ENCODE measurements at places on chromosomes 7 and 10.
A peak's percentile ranks its signal among the peaks of the same experiment; 100 is the strongest.

DNA sequence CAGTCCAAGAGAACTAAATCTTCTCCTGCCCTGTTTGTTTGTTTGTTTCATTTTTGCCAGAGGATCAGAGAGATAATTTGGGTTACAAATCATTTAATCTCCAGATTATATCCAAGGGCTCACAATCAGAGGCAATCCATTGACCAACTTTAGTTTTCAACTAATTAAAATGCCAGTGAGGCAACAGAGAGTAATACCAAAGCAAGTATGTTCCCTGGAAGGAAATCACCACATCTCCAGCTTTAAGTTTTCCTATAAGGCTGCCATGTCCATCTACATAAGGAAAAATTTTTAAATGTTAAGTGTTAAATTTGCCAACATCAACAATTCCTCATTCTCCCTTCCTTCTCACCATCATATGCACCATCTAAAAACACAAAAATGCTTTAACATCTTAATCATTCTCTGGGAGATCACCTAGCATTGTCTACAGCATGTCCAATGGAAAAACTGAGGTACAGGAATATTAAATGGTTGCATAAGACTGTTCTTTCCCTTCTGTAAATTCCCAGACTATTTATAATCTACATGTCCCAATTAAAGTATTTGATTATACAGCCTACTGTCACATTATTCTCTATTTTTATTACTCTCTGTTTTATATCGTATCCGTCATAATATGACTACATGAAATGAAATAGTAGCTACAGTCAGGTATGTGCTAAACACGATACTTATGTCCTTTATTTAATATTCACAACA, 14.1 kb downstream of the USP54 start:
- DNase-seq = no peak

GRCh38 chr10:78528749-78529204, 495.1 kb downstream of the RPS24 start:
- no peak for DNase-seq

DNA sequence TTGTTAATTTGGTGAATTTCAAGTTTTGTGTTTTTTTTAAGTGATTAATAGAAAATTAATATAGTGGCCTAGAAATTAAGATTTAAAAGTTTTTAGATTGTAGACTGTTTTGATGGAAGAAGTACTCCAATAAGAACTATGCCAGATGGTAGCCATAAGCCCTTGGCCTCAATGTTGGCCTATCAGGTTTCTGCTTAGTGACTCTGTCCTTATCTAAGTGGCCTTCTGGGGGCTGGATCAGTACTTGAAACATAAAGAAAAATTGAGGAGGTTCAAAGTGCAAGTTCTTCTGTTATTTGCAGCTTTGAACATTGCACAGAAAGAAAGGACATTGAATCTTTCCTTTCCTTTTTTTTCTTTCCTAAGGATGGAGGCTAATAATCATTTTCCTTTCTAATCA, 9.9 kb downstream of the CCDC126 start:
- DNase-seq = no peak

- DNase-seq = no peak
These were observed 93.0 kb upstream of the STRIP2 start for GRCh38 chr7:129341212-129341611.

- DNase-seq = no peak
These were observed 1.3 kb downstream of the ELN start for GRCh38 chr7:74029089-74029785.

- DNase-seq = no peak
These were observed 110.2 kb downstream of the SEM1 start for GRCh38 chr7:96599288-96599936.

DNA sequence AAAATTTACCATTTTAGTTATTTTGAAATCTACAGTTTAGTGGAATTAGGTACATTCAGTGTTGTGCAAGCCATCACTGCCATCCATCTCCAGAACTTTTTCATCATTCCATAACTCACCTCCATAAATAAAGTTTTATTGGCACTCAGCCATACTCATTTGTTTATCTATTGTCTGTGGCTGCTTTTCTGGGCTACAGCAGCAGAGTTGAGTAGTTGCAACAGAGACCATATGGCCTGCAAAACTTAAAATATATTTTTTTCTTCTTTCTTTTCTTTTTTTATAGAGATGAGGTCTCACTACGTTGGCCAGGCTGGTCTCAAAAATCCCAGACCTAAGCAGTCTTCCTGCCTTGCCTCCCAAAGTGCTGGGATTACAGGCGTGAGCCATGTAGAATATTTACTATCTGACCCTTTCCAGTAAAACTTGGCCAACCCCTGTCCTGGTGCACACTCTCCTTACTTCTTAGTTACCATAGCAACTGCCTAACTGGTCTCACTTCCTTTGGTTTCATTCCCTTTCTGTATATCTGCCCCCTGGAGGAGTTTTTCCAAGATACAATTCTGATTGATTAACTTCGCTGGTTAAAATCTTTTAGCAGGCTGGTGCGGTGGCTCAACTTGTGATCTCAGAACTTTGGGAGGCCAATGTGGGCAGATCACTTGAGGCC, 133.2 kb downstream of the CUX1 start:
- DNase-seq = peak; percentile 56

- no peak for DNase-seq
These were observed 408.7 kb upstream of the ADARB2 start for GRCh38 chr10:2145926-2146478.

DNA sequence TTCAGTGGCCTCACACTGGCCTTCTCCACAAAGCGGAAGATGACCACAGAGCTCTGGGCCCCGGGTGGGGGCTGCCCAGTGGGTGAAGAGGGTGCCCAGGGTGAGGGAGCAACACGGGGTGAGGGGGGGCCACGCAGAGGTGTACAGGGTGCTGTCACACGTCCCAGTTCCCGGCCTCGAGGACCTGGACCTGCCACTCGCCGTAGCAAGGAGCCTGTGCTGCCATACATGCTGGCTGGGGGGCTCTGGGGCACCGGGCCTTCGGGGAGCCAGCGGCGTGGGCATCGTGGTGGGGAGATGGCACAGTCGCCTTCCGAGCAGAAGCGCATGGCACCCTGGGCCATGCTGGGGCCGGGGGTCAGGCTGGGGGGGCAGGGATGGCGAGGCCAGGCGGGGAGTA, 1.9 kb downstream of the PSD start:
- no peak for DNase-seq

- DNase-seq = peak; percentile 18
These were observed 549.4 kb downstream of the SORCS1 start for GRCh38 chr10:106615081-106615480.

DNA sequence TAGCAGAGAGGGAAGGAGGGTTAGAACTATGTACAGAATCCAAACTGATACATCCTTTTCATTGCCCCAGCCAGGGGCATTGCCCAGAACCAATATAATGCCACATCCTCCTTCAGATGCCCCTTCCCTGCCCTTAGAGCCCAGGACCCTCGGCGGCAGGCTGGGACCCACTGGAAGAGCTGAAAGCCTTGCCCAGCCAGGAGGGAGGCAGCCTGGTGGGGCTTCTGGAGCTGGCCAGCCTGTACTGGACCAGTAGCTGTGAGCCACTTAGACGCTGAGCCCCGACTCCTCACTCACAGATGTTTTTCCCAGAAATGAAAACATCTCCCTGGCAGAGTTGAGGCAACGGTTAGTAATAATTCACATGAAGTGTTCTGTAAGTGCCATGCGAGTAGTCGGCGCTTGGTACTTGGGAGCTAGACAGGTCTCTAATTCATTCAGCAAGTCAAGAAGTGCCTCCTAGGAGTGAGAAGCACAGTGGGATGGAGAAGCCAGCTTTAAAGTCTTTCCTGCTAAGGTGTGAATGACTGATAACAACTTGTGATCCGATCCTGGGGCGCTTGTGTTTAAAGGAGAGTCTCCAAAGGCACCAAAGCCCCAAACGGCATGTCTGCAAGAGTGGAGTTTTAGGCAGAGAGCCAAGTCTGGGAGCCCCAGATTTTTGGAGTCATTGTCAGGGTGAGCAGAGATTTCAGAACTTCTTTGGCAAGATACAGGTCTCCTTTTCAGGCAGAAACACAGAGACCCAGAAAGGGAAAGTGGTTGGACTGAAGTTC, 9.8 kb downstream of the VSIR start:
- DNase-seq = no peak

GRCh38 chr10:56547163-56547562, 186.1 kb upstream of the ZWINT start:
- DNase-seq = peak; percentile 2

- DNase-seq = peak; percentile 61
These were observed 25.8 kb downstream of the TES start for GRCh38 chr7:116236020-116236630.

GRCh38 chr10:61120805-61121204, 176.8 kb upstream of the RHOBTB1 start:
- no peak for DNase-seq

GRCh38 chr7:123795917-123796316, 47.1 kb upstream of the WASL start:
- no peak for DNase-seq

- no peak for DNase-seq
These were observed 152.6 kb upstream of the NRG3 start for GRCh38 chr10:81722399-81722798.

GRCh38 chr10:78768876-78769275, 299.9 kb upstream of the ZMIZ1 start:
- no peak for DNase-seq

GRCh38 chr10:85311613-85312337, 983.4 kb downstream of the CCSER2 start:
- no peak for DNase-seq

DNA sequence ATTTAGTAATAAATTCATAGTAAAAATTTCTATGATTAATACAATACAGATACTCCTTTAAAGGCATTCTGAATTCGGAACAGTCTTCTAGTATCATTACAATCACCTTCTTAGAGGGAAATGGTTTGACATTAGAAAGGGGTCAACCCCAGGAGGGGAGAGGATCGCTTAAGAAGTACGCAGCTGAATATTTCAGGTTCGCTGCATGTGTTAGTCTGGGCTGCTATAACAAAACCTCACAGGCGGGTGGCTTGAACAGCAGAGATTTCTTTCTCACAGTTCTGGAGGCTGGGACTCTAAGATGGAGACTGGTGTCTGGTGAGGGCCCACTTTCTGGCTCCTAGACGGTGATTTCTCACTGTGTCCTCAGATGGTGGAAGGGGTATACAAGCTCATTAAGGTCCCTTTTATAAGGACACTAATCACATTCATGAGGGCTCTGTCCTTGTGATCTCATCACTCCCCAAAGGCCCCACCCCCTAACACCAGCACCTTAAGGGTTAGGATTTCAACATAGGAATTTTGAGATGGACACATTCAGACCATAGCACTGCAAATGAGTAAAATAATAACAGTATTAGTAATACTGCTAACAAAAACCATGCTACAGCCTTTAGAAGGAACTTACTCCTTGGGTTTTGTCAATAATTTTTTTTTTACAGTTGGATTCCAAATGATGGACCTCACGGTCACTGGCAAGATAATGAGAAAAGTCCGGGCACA, 34.0 kb downstream of the GNA12 start:
- no peak for DNase-seq

DNA sequence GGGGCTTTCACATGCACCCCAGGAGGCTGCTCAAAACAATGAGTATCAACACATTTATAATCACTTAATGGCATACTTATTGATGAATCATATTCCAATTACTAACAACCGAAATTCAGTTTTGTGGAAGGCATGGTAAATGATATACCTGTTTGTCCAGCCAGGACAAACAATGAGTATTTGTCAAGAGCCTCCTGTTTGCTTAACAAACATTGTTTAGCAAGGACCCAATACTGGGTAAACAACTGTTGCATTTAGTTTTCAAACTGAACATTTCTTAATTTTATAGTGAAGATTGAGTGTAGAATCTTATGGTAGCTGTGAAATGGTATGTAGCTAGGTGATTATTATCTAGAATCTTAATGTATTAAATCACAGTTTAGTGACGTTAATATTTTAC, 473.7 kb downstream of the ATRNL1 start:
- DNase-seq = no peak

- DNase-seq = peak; percentile 10
These were observed 130.4 kb upstream of the GHITM start for GRCh38 chr10:84008878-84009277.

DNA sequence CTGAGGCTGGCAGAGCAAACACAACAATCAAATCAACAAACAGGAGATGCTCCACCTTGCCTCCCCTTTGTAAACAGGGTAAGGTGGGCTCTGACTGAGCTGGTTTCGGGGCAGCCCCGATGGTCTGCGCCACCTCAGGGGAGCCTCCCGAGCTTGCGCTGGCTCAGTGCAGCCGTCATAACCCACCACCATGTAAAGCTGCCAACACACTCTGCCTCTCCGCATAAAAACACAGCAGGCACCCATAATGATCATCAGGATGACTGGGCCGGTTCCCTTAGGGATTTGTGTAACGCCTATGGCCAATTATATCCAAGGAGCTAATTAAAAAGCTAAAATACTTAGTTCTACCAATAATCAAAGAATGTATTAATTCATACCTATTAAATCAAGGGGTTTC, 124.5 kb downstream of the PRPF18 start:
- DNase-seq = no peak

DNA sequence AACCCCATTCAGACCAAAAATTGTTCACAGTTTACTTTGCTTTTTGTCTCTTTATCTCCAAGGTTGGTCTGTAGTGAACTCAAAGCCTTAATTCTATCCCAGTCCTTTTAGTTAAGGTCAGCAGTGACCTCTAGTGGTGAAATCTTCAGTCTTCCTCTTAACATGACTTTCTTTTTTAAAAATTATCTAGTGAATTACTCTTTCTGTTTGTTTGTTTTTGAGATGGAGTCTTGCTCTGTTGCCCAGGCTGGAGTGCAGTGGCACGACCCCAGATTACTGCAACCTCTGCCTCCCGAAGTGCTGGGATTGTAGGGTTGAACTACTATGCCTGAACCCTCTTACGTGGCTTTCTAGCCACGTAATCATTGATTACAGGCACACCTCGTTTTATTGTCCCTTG, 25.0 kb downstream of the ZNF487 start:
- DNase-seq = peak; percentile 85

DNA sequence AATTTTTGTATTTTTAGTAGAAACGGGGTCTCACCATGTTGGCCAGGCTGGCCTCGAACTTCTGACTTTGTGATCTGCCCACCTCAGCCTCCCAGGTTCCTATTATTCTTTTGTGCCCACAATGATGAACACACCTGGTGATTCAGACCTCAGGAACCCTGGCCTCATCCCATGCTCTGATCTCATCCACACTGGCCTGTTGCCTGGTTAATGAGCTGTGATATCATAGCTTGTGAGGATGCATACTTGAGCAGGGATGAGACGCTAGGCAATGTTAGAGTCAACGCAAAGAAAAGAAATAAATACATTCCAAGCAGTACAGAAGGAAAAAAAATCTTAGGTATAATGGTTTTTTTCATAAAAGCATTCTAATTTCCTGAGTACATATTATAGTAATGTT, 82.4 kb upstream of the RNF32 start:
- peak; percentile 89 for DNase-seq

DNA sequence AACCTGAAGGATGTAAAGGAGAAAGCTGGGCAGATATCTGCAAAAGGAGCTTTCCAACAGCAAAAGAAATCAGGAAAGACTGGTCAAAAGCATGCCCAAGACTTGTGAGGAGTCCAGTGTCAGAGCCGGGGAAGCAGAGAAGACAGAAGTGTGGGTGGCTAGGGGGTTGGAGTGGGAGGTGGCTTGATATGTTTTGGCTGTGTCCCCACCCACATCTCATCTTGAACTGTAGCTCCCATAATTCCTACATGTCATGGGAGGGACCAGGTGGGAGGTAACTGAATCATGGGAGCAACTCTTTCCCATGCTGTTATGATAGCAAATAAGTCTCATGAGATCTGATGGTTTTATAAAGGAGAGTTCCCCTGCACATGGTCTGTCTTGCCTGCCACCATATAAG, 84.9 kb downstream of the INHBA start:
- no peak for DNase-seq
